ENCODE measurements at places on chromosomes 12 and 14. TPM values are rescaled to one million over a fixed set of nuclear protein-coding genes. Genes with fewer than 3 reads are reported as not detected.
A peak's percentile ranks its signal among the peaks of the same experiment; 100 is the strongest.

- no peak for DNase-seq
Observed at GRCh38 chr12:128513831-128514230, 246.9 kb downstream of the TMEM132C start.

ZC3H10 gene
- total RNA-seq, result 6.0 TPM

GRCh38 chr12:97821806-97822205 lies 359.2 kb downstream of the RMST start:
- no peak for DNase-seq

DNA sequence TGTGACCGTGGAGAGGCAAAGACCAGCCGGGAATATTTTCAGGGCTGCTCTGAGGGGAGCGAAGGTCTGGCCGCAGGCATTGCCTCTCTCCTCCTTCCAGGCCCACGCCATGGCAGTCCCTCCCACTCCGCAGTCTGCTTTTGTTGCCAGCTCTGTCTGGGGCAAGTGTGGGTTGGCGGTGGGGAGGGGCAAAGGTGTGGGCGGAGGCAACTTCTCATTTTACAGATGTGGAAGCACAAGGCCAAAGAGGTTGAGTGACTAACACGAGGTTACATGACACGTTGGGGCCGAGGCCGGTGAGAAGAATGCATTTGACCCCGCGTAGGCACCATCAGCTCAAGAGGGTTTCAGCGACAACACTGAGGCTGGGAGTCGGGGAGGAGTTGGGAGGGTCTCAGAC lies 6.1 kb upstream of the FAIM2 start:
- DNase-seq, result peak; percentile 71

OR4K1 gene
- not detected for total RNA-seq

DNA sequence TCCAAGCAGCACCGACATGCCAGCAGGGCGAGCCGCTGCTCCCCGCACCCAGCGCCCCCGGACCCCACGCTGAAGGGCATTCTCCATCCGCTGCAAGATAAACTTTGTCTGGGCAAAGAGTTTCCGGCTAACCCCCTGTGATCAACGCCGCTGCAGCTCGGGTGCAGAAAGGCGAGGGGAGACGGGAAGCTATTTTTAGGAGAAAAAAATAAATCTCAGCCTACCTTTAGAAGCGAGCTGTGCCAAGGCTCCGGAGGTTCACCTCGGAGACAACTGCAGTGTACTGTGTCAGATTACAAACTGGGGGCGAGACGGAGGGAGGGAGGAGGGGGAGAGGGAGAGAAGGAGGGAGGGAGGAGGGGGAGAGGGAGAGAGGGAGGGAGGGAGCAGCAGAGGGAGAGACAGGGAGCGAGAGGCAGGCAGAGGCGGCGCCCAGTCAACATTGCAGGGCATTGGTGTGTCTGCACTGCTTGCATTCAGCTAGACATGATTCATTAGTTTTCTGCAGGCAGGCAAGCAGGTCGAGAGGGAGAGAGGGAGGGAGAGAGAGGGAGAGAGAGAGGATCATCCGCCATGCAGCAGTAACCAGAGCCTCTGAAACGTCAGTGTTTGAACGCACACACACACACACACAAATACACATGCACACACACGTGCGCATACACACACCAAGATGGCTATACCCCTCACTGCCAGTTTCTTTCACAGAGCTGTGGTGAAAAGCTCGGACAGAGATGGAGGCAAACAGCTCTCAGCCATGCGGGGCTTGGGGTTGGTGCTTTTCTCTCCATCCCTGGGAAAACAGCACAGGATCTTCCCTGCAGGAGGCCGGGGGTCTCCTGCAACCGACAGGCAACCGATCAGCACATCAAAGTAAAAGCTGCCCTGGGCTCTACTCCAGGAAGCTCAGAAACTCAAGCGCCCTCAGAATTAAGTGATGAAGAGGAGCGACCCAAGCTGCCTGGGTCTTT lies at the start of gene RIMBP2:
Gene RIMBP2, minus strand, starts transcription at position 302 of the 971 bp plus-strand sequence. CDS start 237,286 bp downstream, outside the sequence.
- no peak for DNase-seq

GARIN6 gene
- total RNA-seq, result not detected

DNA sequence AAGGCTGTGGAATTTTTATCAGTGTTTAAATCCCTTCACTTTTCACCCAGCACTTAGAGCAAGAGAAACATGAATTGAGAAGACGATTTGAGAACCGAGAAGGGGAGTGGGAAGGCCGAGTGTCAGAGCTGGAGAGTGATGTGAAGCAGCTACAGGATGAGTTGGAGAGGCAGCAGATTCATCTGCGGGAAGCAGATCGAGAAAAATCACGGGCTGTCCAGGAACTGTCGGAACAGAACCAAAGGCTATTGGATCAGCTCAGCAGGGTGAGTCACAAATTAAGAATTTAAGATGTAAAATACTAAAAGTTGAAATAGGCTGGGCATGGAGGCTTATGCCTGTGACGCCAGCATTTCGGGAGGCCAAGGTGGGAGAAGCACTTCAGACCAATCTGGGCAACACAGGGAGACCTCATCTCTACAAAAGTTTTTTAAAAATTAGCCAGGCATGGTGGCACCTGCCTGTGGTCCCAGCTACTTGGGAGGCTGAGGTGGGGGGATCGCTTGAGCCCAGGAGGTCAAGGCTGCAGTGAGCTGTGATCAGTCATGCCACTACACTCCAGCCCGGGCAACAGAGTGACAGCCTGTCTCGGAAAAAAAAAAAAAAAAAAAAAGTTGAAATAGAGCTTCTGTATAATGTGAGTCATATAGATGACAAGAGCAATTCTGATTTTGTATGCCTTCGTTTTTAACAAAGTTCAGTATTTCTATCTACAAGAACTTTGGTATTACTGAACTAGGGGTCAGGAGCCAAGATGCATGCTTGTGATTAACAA lies 9.6 kb downstream of the BICDL1 start:
- no peak for DNase-seq

DNA sequence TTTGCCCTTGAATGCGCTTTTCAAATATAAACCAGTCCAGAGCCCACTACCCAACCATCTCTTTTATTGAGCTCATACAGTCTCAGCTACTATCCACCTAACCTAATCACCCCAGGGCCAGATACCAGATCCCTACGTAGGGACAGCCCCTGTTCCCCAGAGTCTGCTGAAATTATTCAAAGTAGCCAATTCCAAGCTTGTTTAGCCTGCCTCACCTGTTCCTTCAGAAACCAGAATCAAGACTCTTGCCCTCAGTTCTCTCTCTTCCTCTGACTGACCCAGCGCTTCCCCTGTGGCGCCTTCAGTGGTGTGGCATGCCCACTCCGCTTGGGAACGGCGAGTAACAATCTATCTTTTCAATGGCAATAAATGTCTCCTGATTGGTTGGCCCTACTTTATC lies 18.8 kb downstream of the BMAL2 start:
- DNase-seq, result no peak

FOXA1 gene
- total RNA-seq, result 30.2 TPM

DNA sequence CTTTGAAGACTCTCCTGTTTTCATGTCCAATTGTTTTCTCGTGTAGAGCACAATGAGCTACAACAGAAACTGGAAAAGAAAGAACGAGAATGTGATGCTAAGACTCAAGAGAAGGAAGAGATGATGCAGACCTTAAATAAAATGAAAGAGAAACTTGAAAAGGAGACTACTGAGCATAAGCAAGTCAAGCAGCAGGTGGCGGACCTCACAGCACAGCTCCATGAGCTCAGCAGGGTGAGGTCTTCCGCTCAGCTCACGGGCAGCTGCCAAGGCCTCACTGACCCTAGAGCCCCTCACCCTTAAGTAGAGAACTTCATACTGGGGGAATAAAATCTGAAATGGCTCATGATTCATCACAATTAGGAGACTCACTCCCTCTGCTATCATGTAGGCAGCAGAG lies 134.7 kb downstream of the GPR135 start:
- no peak for DNase-seq

All from left lung (tissue), 14 donors.